ENCODE measurements at places on chromosomes 1 and 21. TPM values are rescaled to one million over a fixed set of nuclear protein-coding genes. Genes with fewer than 3 reads are reported as not detected.
A peak's percentile ranks its signal among the peaks of the same experiment; 100 is the strongest.

Gene ACTA1
- total RNA-seq = 1.7 TPM

Gene ZBTB8A
- total RNA-seq = 15.4 TPM

DNA sequence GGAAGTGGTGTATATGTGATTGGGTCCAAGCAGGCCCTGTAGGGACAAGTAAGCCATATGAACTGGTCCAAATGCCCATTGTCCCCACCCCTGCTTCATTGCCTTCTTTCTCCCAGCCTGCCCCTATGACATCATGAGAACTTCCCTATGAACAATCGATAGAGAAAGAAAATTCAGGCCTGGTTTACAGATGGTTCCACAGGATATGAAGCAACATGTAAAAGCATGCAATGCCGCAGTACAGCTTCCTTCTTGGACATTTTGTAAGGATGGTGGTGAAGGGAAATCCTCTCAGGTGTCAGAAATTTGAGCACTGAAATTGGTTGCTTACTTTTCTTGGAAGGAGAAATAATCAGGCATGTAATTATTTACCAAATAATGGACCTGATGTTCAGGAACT is 581.7 kb downstream of the MRPL39 start:
- no peak for DNase-seq

GRCh38 chr1:235093013-235093695 is 35.5 kb downstream of the TOMM20 start:
- DNase-seq = peak; percentile 95

DNA sequence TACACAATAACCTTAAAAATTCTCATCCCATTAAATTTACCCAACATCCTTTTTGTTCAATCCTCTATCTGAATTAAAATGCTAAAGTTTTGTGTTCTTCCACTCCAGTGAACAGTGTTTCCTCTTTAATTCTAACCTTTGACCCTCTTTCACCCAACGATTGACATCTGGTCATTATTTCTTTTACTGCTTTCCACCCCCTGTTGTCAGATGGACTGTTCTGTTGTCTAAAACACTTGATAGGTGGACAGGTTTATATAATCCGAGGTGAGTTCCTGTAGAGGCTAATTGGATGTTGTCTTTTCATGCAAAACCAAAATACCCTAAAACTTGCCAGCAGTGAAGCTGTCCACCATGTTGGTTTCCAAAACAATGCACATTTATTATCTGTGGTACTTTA is 73.4 kb upstream of the SERTAD4 start:
- DNase-seq = no peak

GRCh38 chr1:244735404-244735803 is 82.5 kb downstream of the DESI2 start:
- DNase-seq = no peak

GRCh38 chr1:89702520-89703045 is 69.7 kb downstream of the LRRC8C start:
- no peak for DNase-seq

All from spinal cord (tissue), 10 donors.